AG08396 (cell line): ENCODE measurements at places on chromosomes 13 and 19.

DNA sequence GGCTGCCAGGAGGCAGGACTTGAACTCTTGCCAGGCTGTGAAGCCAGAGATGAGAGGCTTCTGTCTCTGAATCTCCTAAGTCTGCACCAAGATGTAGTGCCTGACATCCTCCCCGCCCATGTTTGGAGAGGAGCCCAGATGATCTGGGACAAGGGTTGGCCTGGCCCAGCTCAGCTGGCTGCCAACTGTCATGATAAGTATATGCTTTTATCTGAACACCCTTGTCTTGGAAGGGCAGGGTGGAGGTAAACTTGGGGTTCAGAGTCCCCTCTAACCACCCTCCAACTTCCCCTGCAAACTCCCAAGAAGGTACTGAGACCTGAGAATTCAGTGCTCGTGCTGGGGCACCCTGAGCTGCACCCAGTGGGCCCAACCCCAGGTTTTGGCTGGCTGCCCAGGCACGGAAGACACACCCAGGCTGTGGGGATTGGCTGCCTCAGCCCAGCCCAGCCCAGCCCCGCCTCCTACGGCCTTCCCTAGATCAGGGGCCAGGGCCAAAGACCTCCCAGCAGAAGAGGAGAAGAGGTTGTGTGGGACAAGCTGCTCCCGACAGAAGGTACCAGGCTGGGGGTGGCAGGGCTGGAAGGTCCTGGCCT is at the start of gene CYP4F12:
CYP4F12 (plus strand) TSS at position 508 of the 596 bp plus-strand sequence. CDS start 443 bp downstream, outside the sequence.
- DNase-seq, result no peak

- peak; percentile 3 for DNase-seq
Measured at GRCh38 chr19:42528354-42529247, at the start of gene CEACAM1. Gene CEACAM1, minus strand, starts transcription at chr19:42528481. Its CDS starts 107 bp downstream, at chr19:42528374.

- no peak for DNase-seq
Measured at GRCh38 chr19:2150794-2151338, 500 bp downstream of the AP3D1 start.

- DNase-seq, result no peak
Measured at GRCh38 chr19:18160493-18160970, 7.6 kb downstream of the PIK3R2 start.

DNA sequence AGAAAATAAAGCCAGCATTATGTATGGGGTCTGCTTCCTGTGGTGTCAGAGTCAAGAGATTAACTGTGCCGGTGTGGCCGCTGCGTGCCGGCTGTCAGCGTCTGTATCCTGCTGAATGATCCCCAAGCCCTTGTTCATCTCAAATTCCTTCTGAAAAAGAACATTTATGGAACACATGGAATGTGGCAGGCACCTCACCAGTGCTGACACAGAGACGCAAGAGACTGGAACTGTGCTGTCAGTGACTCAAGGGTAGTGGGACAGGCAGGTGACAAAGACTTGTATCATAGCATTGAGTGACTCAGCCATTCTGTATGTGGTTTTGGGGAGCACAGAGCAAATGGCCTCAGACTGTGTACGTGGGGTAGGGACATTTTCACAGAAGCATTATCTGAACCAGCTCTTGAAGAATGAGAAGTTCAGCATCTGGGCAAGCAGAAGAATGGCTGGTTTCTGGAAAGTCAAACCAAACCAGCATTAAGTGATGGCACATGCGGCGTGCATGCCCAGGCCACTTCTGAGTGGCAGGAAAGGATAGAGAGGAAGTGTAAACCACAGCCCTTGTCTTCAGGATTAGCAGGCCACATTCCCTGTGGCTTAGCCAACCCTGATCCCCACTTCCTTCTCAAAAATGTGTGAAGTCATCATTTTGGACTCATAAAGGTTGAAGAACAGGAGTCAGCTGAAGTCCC is 54.0 kb upstream of the IRS2 start:
- DNase-seq, result peak; percentile 30

GRCh38 chr19:34305221-34306083 is 51.1 kb downstream of the GARRE1 start:
- DNase-seq, result no peak

DNA sequence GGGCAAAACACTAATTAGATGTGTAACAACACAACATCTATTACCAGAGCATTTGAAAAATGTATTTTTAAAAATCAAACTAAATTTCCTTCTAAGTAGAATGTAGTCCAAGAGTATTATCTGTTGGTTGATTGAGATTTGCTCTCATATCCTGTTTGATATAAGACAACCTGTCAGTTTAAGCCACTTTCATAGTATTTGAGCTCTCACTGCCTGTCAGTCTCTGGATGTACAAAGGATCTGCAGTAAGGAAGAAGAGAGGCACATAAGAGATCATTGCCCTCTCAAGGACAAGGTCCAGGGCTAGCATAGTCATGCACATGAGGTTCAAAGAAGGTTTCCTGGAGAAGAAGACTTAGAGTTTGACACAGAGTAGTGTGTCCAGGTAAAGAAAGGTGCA is 57.4 kb downstream of the FGF14 start:
- no peak for DNase-seq

GRCh38 chr13:112961457-112962369 is 7.3 kb upstream of the MCF2L start:
- DNase-seq, result no peak
